ENCODE measurements at places on chromosomes 13 and 19.

DNA sequence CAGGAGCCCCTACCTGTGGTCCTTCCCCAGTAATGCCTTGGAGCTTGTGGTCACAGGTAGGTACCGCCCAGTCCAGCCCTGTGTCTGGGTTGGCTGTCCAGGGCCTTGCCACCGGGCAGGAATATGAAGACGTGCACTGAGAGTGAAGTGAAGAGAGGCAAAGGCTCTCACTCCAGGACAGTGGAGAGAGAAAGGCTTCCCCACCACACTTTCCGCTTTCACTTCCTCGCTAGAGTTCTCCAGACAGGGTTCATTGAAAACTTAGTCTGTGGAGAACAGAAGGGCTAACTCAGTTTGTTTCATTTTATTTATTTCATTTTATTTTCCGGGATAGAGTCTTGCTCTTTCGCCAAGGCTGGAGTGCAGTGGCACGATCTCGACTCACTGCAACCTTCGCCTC lies 14.2 kb downstream of the FCAR start:
- DNase-seq, result no peak

DNA sequence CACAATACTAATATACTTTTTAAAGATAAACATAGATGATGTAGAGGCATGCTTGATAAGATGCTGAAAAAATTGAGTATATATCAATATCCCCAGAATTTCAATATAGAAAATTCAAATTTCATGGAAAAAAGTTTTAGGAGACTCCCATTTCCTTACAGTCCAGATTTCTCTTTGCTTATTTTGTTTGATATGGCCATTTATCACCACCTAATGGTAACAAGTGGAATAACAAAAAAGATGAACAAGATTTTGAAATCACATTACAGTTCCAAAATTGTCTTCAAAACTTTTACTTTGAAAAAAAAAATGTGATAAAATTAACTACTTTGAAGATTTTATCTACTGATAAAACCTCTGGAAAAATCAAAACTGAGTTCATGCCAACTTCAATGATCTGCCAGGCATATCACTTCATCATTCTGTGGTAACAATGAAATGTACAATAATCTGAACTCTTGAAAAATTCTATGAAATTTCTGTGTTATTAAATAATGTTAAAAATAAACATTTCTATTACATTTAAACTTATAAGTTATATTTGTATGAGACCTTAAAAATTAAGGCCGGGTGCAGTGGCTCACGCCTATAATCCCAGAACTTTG lies 17.5 kb downstream of the MIPEP start:
- no peak for DNase-seq

- no peak for DNase-seq
Observed at GRCh38 chr13:71803066-71803465, 63.9 kb downstream of the DACH1 start.

- no peak for DNase-seq
Observed at GRCh38 chr13:41835871-41836270, 125.0 kb downstream of the VWA8 start.

GRCh38 chr19:55352040-55352439 lies 2.5 kb downstream of the COX6B2 start:
- DNase-seq, result no peak

GRCh38 chr19:15354566-15355296 lies 22.4 kb upstream of the BRD4 start:
- no peak for DNase-seq

- no peak for DNase-seq
Observed at GRCh38 chr13:104411141-104411765, 1345.0 kb upstream of the SLC10A2 start.

DNA sequence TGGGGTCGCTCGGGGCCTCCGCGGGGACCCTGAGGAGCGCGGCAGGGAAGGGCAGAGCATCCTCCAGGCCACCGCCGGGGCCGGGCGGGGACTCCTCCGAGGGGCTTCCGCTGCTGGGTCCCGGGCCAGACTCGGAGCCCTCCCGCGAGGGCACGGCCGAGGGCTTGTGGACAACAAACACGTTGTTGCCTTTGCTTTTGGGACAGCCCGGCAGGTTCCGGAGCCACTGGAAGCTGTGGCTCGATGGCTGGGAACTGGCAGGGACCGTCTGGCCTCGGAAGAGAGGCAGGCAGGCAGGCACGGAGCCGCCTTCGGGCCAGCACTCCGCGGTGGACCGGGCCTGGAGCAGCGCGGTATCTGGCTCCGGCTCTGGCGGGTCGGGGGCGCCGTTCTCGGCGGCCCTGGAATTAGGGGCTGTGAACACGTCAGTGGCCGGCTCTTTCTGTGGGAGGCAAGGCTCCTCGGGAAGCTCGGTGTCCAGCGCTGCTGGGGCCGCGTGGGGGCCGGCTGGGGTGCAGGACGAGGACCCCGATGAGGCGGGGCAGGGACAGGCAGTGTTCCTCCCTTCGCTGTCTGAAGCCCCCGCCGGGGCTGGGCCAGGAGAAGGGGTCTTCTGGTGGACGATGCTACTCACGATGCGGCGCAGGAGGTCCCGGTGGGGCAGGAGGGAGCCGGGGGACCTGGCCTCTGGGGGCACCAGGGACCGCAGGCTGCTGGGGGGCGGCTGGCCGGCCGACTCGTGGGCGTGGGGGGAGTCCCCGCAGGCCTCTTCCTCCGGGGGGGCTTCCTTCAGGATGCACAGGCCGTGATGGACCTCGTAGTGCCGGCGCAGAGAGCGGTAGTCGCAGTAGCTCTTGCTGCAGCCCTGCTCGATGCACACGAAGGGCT lies 27.6 kb downstream of the ZNF541 start:
- DNase-seq, result no peak

DNA sequence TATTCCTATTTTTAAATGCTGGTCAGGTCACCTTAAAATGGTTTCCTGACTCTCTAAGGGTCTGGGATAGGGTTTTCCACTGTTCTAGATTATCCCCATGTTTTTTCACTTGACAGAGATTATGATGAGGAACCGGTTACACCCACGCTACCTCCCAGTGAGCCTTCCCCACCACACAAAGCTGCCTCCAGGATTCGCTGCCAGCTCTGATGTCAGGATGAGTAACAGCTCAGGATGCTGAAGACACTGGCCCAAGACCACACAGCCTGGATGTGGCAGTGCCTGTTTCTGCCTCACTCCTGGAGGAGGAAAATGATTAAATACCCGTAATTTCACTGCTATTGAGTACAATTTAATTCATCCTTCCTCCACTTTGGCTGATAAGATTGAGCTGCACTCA lies 22.9 kb downstream of the ZNF114 start:
- no peak for DNase-seq

GRCh38 chr13:45860240-45860639 lies 8.7 kb upstream of the SIAH3 start:
- no peak for DNase-seq

- DNase-seq, result peak; percentile 82
Observed at GRCh38 chr19:17333611-17334413, 843 bp downstream of the ANO8 start.

DNA sequence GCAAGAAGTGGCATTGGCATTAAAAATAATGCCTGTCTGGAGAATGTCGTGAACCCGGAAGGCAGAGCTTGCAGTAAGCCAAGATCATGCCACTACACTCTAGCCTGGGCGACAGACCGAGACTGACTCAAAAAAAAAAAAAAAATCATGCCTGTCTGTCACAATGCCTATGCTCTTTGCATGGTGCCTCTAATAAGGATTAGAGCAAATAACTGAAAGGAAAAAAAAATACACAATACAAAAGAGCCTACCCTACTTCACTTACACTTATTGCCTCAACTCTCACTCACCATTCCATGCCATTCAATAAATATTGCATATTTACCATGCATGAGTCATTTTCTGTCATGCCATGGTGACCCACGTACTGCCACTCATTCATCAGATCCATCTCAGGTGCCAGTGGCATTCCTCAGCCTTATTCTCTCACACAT lies 49.1 kb downstream of the TBC1D4 start:
- no peak for DNase-seq

- DNase-seq, result no peak
Observed at GRCh38 chr19:50377517-50377916, 1.3 kb downstream of the NR1H2 start.

GRCh38 chr19:56137405-56137804 lies 3.7 kb upstream of the ZNF444 start:
- DNase-seq, result no peak

- no peak for DNase-seq
Observed at GRCh38 chr13:53601113-53601512, 572.5 kb downstream of the OLFM4 start.

GRCh38 chr19:48133094-48133493 lies 22.5 kb upstream of the PLA2G4C start:
- DNase-seq, result no peak

GRCh38 chr13:70994191-70994590 lies 872.8 kb downstream of the DACH1 start:
- DNase-seq, result no peak

GRCh38 chr19:43984687-43985000 lies 656 bp downstream of the ZNF155 start:
- no peak for DNase-seq

GRCh38 chr19:49863935-49864320 lies 3.4 kb downstream of the PNKP start:
- DNase-seq, result no peak

GRCh38 chr19:17796013-17796837 lies 1.3 kb downstream of the B3GNT3 start:
- DNase-seq, result no peak

- no peak for DNase-seq
Observed at GRCh38 chr13:93539914-93540313, 313.3 kb downstream of the GPC6 start.

DNA sequence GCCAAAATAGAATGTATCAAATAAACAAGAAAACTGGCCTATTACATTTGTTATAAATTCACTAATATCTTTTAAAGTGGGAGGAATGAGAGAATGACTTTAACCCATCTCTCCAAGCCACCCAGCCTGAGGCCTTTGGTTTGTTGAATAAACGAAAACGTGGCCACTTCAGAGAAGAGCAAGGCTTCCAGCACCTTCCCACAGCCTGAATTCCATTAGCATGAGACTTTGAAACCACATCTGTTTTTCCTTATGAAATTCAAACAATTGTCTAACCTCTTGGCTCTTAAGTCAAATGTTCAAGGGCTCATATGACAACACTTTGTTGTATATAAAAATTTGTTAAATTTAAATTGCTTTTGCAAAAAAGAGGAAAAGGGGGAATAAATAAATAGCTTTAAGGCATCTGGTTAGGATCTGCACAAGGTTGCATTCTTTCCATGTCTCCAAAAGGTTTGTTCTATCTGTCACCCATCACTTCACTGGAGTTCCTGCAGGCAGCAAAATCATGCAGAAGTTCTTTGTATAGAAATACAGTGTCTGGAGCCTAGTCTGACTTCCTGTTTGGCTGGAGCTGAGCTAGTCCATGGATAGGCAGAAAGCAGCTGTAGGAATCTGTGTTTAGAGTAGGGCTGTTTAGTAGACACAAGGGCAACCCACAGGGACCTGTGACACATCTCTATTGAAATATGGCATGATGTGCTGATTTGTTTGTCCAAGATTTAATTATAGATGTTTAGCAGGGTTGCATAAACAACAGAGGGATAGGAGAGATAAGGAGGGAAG lies 502.3 kb downstream of the KCTD12 start:
- no peak for DNase-seq

- DNase-seq, result no peak
Observed at GRCh38 chr13:80802946-80803345, 462.0 kb upstream of the SPRY2 start.

GRCh38 chr13:39481491-39481890 lies 121.5 kb downstream of the LHFPL6 start:
- no peak for DNase-seq

GRCh38 chr13:46896341-46897137 lies at the start of gene HTR2A:
HTR2A (minus strand) TSS chr13:46897053; CDS start chr13:46895906, 1,147 bp downstream.
- no peak for DNase-seq
